ENCODE measurements at places on chromosomes 1 and 21.

DNA sequence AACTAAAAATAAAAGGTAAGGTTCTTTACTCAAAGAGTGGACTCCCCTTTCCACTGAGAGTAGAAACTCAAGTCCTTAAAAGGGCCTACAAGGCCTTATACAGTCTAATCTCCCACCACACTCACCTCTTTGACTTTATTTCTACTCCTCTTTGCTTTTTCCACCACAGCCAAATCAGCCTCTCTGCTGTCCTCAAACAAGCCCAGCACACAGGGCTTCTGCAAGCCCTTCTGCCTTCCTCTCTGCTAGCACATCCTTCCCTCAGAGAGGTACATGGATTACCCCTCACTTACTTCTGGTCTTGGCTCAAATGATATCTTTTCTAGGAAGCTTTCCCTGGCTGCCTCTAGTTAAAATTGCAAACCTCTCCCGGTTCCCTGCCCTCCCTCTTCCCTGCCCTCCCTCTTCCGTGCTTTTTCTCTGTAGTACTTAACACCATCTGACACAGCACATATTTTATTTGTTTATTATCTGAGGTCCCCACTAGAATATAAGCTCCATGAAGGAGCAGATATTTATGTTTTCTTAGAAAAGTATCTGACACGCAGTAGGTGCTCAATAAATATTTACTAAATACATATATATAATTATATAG is 1.7 kb downstream of the LYST start:
- no peak for DNase-seq

DNA sequence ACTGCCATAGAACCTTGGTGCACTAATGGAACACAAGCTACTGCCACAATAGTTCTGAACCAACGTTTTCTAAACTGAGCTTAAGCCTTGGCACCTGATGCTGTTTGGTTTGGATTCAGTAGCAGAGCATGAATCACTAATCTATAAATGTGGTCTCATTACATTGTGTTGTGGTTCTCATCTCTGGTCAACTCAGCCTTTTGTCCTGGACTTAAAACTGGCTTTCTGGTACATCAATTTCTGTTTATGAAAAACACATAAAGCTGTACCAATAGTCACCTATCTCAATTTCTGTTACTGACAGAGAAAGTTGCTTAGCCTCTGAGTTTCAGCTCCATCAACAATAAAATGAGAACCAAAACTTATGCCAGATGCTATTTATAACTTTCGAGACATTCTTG is 197.5 kb upstream of the KIAA0040 start:
- no peak for DNase-seq

GRCh38 chr1:2481885-2482284 is 5.8 kb downstream of the PLCH2 start:
- DNase-seq, result no peak

GRCh38 chr1:213194383-213194782 is 143.3 kb downstream of the RPS6KC1 start:
- DNase-seq, result no peak

DNA sequence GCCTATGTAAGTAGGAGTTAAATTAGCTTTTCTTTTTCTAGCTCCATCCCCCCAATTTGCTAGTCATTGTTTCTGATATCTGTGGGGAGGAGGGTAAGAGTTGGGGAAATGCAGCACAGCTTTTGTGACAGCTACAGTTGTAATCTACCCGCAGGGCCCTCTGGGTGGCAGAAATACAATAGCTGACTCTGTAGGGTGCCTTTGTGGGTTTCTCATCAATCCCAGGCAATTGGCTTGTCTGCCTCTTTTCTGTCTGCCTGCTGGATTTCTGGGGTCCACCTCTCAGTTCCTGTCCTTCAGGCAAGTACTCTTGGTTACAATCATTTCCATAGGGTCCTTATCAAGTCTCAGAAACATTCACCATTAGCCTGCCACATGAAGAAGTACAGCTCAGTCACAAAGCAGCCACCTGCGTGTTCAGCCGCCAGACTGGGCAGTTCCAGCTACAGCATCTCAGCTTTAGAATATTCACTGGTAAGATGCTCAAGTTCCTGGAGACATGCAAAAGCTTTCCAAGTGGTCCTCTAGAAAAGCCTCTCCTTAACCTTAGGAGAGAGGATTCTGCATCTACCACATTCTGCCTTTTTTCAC is 19.2 kb upstream of the SLC44A5 start:
- DNase-seq, result no peak

Measured in stimulated activated CD8-positive, alpha-beta memory T cell treated with anti-CD3 and anti-CD28 coated beads, Interleukin-7, amount 100 ng/mL, for 1 hour (primary cell).